ENCODE measurements at places on chromosomes 1 and 21.
A peak's percentile ranks its signal among the peaks of the same experiment; 100 is the strongest.

DNA sequence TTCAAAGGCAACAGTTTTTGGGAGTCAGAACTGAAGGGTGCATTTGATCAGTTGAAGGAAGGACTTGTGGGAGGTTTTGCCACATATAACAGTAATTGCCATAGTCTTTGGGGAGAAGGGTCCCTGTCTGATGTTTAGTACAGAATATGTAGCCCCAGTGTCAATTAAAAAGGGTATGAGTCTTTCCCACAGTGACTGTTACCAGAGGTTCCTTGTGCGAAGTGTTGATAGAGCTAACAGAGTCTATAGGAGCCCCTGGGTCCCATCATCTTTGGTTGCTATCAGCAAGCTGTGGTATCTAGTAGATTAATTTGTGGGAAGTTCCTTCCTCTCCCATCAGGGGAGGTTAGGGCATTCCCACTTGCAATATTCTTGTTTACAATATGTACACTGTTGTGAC is 329.2 kb downstream of the PTPRU start:
- no peak for DNase-seq

DNA sequence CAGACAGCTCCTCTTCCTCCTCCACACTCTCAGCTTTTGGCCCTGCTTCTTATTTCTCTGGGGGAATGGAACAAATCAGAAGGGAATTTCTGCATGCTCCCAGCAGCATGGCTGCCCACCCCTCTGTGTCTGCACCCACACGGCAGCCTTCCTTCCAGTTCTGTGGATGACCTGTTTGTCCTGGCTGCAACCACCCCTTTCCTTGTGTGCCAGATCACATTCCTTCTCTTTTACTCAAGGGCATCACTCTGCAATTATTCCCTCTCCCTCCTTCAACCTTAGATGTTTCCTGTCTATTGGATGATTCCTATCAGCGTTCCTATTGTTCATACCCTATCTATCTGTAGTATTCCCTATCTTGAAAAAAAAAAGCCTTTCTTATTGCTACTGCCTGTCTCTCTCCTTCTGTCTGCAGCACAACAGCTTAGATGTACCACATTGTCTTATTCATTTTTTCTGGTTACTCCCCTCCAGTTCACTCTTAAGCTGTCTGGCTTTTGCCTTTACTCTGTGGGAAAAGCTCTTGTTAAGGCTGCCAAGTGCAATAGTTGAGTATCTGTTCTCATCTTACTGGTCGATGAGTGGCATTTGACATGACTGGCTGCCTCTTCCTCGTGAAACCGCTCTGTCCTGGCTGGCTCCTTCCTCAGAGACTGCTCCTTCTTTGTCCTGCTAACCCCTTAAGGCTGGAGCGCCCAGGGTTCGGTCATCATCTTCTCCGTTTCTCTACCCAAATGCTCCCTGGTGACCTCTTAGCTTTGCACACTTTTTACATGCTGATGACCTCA is 351.1 kb downstream of the CAMTA1 start:
- DNase-seq, result no peak

DNA sequence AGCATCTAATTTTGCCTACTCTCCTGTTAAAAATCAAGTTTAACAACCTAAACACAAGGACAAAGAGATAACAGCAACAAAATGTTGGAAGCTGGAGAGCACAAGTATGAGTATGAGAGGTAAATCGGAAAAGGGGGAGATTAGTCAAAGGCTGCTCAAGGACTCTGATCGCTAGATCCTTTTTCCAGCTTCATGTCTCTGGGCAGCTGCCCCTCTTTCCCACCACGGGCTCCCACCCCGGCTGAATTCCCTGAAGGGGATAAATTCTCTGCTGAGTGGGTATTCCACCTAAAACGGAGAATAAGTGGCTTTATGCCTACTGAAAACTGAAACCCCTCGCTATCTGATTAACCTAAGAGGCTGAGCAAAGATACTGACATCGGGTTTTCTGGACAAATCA is 696 bp upstream of the CTBS start:
- DNase-seq, result no peak

- no peak for DNase-seq
Observed at GRCh38 chr21:42291751-42292562, 23.3 kb downstream of the TFF3 start.

- no peak for DNase-seq
Observed at GRCh38 chr1:174007851-174008250, 14.3 kb downstream of the RC3H1 start.

DNA sequence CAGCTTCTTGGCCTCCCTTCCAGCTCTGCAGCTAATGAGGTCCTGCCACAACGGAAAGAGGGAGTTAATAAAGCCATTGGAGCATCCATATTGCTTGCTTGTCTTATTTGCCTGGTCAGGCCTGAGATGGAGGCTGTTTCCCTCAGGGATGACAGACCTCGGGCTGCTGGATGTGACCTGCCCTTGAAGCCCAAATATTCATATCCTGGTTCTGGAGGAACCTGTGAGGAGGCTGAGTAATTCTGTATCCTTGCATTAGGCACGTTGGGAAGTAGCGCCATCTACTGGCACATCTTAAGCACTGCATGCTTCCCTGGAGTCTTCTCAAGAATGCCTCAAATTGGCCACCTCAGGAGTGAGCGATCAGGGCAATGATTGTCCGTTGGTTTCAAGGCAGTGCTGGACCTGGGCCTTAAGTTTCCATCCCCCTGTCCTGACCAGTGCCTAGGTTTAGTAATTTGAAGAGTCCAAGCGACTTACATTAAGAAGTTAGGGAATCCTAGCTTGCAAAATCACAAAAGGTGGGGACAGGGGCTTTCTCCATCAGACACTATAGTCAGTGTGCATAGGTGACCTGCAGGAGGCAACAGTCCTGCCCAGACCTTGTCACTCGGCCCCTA is 13.8 kb upstream of the NASP start:
- peak; percentile 37 for DNase-seq

- no peak for DNase-seq
Observed at GRCh38 chr1:107787299-107787698, 177.7 kb downstream of the VAV3 start.

DNA sequence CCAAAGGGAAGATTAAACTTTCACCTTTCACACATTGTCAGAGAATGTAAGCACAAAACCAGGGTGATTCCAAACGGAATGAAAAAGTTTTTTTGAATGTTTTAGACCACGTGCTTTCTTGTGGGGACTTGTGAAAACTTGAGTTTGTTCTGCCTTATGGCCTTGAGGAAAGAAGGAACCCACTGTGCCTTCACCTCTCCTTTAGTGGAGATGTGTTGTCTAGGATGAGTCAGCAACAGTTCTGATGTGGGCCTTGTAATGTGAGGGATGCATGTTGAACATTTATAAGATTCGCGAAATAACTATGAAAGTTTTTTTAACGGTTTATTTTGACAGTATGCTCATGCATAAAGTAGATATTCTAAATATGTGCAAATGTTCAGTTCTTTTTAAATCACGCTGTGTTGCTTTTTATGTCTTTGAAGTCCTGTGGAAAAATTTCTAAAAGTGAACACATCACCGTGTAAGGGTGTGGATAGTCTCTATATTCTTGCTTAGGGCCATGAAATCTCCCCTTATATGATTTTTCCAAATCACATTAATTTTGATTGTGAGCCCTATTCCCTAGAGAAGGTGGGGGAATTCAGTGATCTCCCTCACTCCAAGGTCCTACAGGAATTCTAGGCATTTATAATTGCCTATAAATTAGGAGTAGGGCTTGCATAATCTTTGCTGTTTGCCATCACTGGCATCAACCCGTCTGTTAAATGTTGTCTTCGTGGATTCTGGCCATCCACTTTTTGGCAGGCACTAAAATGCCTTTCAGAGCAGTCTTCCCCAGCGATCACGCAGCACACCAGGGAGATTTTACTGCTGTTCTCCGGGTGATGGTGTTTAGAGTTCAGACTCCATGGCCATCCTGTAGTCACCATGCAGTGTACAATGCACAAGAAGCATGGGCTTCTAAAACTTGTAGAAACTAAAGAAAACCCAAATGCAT is 47.4 kb downstream of the PLA2G4A start:
- DNase-seq, result no peak

DNA sequence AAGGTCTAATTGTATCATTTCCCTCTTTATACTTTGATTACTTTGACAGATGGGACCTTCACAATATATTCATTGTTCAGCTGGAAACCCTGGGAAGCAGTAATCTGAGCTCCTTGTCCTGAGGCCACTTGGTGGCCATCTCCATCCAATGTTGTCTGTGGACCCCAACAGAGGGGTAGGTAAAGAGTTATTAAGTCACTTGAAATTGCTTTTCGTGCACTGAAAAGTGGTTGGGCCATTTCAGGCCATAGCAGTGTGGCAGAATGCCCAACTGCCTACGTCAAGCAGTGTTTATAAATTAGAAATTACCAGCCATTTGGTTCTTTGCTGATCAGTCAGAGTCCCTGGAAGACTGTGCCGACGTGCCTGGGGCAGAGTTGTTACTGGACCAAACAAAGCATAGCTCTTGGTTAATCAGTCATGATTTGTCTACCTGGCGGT is 308.3 kb upstream of the USP25 start:
- DNase-seq, result no peak

DNA sequence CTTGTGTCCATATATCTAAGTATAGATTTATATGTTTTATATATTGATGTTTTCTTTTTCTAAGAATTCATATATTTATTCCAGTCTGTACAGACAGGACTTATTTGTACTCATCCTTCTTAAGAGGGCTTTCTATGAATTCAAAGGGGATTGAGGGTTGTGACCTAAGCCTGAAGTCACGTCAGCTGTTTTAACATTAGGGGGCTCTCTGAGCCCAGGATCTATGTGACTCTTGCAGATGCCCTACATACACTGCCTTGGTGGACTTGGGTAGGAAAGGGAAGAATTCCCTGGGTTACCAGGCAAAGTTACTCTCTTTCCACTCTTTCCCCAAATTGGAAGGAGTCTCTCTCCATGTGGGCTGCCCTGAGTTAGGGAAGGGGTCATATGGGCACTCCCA is 283.8 kb upstream of the DAB1 start:
- no peak for DNase-seq

GRCh38 chr1:7942214-7942921 is 1.7 kb upstream of the TNFRSF9 start:
- peak; percentile 53 for DNase-seq

DNA sequence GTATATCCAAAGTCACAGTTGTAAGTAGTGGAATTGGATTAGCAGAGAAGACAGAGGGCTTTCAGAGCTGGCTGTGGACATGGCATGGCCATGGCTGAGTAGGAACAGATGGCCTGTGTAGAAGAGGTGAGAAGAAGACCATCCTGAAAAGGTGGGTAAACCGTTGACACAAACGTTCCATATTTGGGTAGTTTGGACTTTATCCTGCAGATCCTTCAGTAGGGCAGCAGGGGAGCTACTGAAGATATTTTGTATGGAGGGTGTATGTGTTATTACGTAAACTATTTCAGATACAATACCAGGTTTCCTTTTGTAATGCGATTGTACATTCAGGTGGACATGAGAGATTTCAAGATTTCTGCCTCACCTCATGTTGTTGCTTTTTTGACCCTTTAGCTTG is 1.6 kb downstream of the UTP11 start:
- no peak for DNase-seq

- DNase-seq, result no peak
Observed at GRCh38 chr1:35899941-35900340, 16.9 kb downstream of the AGO1 start.

- DNase-seq, result no peak
Observed at GRCh38 chr1:11158720-11159321, 30.3 kb upstream of the ANGPTL7 start.

DNA sequence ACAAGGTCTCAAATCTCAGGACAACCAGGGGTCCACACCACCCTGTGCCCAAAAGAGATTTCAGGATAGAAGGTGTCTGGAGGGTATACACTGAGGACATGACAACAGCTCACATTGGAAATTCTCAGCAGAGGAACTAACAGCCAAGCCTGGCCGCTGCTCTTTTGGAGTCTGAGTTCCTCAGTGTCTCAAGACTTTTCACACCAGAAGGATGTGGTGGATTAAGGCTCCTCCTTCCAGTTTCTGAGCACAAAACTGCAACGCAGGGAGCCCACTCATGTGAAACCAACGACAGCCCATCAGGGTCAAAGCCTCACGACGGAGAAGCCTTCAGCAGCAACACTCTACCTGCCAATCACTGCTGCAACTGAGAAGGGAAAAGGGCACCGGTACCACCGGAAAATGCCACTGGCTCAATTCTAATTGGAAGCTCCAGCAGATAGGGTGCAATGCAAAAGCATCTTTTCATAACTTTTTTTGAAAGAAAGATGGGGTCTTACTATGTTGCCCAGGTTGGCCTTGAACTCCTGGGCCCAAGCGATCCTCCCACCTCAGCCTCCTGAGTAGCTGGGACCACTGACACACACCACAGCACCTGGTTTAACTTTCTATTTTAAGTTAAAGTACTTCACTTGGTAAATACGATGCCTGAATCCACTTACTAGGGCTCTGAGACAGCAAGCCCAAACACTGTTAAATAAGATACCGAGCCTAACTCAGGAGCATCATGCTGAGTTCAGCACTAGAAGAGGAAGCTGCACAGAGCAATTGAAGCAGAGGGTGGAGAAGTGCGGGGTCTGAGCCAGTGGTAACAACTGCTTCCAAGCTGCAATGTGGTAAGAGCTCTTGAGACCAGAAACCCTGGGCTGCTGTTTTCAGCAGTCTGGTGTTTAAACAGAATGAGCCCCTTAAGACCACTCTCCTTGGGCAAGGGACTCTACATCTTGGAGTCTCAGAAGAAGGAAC is 7.8 kb downstream of the CAPZB start:
- no peak for DNase-seq

GRCh38 chr1:64223329-64224151 is 20.1 kb downstream of the UBE2U start:
- DNase-seq, result no peak

DNA sequence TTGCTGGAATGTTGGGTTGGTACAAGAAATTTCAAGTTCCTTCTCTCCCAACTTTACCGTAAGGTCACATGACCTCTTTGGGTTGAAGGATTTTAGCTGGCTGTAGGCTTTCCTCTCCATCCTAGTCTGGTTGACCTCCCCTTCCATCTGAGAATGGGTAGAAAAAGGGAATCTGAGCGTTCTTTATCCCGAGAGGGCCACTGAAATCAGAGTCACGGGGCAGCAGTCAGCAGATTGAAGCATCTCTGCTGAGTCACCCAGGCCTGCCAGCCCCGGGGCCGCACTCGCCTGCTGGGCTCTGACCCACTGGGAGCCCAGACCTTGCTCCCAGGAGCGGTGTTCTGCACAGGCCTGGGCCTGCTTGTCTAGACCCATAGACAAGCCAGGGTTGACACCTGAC is 31.0 kb downstream of the TMCC2 start:
- DNase-seq, result peak; percentile 68

DNA sequence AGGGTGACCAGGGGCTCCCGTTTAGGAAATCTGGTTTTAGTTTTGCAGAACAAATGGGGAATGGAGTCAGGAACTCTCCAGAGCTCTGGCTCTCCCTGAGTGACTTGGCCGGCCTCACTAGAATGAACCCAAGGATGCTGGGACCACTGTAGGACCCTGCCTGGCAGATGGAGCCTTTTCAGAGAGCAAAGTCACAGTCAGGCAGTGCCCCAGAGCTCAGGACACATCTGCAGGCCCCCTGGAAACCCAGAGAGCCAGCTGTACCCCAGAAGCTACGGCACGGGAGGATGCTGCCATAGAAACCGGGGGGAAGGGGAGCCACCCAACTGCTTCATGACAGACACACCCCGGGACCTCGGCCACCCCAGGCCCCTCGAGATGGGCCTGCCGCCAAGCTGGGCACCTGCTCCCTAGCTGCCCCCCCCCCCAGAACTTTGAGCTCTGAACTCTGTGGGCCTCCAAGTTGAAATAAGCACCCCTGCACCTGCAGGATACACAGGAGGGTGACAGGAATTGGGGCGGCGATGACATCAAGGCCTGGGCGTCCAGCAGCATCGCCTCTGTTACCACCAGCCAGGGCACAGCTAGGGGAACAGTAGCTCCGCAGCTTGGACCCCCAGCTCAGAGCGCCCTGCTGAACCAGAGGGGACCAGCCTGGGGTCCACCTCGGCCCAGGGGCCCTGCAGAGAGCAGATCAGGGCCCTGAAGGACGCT is 91.8 kb upstream of the VAMP3 start:
- DNase-seq, result no peak

- no peak for DNase-seq
Observed at GRCh38 chr1:198276241-198276640, 119.4 kb downstream of the NEK7 start.
